ENCODE measurements at places on chromosomes 1 and 21.

DNA sequence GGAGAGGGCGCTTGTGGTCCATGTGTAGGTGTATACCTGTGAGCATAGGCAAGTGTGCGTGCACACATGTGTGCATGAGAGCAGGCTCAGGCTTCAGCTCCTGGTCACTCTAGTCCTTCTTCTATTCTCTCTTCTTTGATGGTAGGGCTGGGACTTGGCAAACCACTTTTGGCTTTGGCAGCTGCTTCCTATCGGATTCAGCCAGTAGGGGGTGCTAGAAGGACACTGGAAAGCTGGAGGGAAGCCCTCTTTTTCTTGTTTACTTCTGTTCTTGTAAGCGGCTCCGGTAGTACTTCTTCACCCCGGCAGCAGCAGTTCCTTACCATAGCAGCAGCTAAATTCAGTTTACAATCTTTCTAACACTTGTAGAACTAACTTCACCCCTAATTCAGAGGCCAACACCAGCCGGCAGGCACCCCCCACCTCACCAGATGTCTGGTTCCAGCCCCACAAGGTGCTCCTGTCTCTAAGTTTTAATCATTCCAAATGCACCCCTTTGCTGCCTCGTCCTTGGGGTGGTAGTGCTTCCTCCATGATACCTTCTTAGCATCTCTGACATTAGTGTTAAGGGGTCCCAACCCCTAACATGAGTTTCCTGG lies 25.1 kb downstream of the NENF start:
- peak; percentile 86 for DNase-seq

- DNase-seq, result no peak
Observed at GRCh38 chr21:23452384-23453083, 2154.7 kb downstream of the MRPL39 start.

- no peak for DNase-seq
Observed at GRCh38 chr1:219576931-219577730, 35.8 kb downstream of the ZC3H11B start.

DNA sequence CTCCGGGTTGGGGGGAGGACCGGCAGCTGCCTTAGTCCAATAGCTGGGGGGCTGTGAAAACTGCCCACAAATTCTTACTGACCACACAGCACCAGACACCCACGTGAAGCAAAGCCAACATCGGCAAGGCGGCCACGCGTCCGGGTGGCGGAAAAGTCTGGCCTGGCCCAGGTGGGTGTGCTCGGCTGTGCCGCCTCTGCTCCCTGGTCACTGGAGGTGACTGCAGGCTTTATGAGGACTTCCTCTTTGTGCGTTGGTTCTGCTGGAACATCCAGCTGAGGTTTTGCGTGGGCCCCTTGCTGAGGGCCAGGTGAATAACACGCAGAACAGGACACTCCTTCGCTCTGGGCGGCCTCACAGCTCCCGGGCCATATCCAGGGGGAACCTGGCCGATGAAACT lies 35.4 kb downstream of the FAAP20 start:
- DNase-seq, result no peak

- peak; percentile 76 for DNase-seq
Observed at GRCh38 chr1:6743189-6744101, 41.8 kb upstream of the CAMTA1 start.

- no peak for DNase-seq
Observed at GRCh38 chr1:245201827-245202226, 47.0 kb downstream of the KIF26B start.

Data from activated CD4-positive, alpha-beta T cell treated with anti-CD3 and anti-CD28 coated beads, Interleukin-2, amount 10 ng/mL, durations not matched to agents 24 days and 14 days (primary cell).